NAMALWA (cell line): ENCODE measurements at places on chromosomes 7 and 10.

GRCh38 chr10:33314811-33315561, 19.5 kb downstream of the NRP1 start:
- no peak for DNase-seq

DNA sequence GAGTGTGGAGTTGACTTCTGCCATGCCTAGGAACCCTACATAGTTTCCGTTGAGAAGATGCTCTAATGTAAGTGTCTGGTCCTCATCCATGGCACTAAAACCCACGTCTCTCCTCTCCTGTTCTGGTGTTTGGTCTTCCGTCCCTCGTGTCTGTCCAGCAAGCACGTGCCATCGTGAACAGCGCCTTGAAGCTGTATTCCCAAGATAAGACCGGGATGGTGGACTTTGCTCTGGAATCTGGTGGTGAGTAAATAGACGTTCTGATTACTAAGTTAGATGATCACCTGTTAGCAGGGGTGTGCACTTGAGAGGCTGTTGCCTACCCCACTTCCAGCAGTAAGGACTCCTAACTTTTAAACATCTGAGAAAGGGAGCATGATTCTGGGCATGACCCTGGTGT, 15.1 kb upstream of the GET4 start:
- DNase-seq: no peak

DNA sequence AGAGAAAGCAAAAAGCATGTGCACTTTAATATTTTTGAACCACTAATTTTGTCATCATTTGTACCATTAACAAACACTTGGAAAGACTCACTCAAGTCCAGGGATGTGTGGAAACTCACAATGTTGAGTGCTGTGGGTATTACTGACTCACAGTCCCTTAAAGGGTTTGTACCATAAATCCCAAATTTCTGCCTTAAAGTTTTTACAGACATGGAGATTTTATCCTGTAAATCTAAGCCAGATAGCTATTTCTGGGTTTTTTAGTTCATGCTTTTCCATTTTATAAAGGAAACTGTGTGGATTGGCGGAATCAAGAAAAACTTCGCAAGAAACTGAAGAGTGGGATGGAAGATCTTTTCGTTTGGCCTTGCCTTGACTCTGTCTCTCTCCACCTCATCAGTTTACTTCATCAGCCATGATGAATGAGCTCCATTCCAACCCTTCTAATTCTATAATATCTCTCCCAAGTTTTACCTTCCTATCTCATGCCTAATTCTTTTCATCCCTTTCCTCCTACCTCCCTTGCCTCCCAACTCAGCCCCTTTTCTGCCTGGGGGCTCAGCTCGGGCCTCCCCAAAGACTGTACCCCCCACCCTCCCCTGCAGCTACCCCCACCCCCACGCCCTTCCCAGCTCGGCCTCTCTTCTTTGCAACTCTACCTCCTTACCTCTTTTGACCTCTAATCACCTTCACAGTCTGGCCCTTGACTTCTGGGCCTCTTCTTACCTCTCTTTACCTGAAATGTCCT, 218.5 kb upstream of the MKLN1 start:
- peak; percentile 49 for DNase-seq

- no peak for DNase-seq
These were observed 229.1 kb upstream of the GRB10 start for GRCh38 chr7:51011710-51012350.

GRCh38 chr7:26657206-26657641, 207.2 kb downstream of the SKAP2 start:
- no peak for DNase-seq

DNA sequence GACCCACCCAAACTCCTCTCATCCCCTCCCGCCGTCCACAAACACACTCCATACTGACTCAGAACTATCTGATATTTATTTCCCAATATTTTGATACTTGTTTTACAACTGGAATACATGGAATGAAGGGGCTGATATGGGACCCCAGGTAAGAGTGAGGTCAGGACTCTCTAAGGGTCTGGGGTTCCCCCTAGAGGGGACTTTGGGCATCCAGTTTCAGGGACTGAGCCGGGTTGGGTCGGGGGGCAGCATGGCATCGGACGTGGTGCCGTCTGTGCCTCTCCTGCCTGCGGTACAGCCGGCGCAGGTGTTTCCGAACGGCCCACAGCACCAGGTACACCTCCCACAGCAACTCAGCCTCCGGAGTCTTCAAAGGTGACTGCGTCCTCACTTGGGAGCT, 7.5 kb downstream of the SPACDR start:
- DNase-seq: peak; percentile 30

DNA sequence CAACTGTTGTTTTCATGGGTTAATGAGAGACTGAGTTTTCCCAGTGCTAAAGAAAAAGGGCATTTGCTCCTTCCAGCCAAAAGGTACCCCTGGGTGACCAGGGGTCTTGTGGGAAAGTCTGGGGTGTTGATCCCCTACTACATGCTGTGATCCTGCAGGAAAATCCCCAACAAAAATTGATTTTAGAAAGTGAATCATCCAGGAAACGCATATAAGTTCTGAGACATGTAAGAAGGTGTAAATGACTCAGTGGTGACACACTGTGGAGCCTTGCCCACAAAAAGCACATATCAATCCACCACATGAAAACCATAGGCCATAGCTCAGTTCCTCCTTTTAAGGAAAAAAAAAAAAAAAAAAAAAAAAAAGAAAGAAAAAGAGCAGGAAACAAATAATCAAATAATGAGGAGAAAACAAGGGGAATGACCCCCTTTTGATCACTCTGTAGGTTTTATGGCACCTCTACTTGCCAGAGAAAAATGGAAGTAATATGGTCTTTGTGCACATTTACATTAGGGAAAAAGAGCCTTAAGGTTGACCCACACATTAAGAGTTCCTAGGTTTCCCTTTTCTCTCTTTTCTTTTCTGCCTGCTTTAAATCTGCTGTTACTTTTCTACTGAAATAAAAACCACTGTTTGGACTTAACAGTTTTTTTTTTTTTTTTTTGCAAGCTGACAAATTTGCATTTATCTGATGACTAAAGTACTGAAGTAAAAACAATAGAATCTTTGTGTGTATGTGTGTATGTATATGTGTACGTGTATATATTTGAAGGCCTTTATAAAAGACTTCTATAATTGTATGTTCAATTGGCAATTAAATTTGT, 386.0 kb downstream of the KIF20B start:
- DNase-seq: peak; percentile 5

GRCh38 chr10:50558371-50558770, 65.4 kb downstream of the SGMS1 start:
- DNase-seq: no peak

GRCh38 chr7:158957510-158957906, 101.2 kb downstream of the DYNC2I1 start:
- DNase-seq: no peak

DNA sequence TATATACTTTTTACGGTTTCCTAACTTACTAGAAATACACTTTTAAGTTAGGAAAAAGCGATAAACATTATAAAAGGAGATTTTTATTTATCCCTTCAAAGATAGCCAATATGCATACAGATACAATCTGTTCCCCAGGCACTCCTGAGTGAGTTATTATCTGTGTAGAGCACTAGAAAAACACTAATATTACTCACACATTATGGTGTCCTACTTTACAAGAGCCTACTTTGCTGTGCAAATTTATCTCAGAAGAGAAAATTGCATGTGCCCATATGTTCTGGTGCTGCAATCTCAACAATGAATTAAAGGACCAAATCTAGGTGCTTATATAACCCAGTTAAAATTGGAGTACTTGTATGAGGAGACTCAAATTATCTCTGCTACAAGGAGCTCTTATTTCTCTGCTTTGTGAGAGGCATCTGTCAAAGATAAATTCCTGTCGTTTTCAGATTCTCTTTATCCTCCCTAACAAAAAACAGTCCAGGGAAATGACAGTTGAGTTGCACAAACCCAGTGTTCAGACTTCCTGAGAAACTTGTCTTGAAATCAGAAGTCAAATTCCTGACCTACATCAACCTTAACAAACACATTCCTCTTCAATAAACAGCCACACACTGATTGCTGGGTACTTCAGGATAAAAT, 28.9 kb downstream of the CPA1 start:
- DNase-seq: no peak

- no peak for DNase-seq
These were observed 35.7 kb downstream of the ITPRID1 start for GRCh38 chr7:31549611-31550010.

DNA sequence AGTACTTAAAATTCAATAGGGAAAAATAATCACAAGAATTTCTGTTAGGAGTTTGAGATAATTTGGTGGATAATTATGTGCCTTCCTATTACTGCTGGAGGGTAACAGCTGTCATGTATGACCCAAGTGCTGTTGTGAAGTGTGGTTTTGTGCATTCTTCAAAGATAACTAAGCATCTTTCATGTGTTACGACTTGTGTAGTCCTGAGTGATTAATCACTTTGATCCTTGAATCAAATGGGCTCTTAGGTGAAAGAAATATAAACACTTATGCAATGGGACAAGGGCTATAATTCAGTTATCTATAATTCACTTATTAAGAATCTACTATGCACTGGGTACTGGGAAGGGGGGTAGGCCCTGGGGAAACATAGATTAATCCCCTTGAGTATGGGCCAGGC, 89.0 kb downstream of the CH25H start:
- no peak for DNase-seq

DNA sequence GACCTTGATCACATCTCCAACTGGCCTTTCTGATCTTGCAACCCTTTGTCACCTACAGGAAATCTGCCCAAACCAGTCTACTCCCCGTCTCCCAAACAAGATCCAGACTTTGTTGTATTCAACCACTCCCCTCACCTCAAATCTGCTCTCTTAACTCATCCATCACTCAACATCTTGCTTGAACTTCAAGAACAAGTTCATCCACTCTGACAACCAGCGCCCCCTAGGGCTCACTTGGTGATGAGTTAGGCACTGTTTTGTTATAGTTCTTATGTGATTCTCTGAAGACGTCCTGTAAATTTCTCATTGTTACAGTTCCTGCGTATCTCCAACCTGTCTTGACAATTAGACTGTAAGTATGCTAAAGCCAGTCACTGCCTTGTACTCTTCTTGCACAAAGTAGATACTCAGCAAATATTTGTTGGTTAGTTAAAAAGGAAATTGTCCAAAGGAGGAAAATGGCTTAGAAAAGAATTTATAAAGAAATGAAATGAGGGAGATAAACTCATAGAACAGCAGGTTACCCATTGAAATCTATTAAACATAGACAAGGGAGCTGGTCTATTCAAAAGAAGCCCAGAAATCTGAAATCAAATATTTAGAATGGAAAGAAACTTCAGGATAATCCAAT, 5.3 kb downstream of the FRMD4A start:
- DNase-seq: peak; percentile 69

GRCh38 chr10:92024700-92025099, 101.1 kb downstream of the BTAF1 start:
- DNase-seq: no peak

GRCh38 chr7:21603972-21604749, 61.3 kb downstream of the DNAH11 start:
- DNase-seq: no peak

- DNase-seq: no peak
These were observed 14.7 kb upstream of the ASB4 start for GRCh38 chr7:95471071-95471470.

GRCh38 chr10:124748166-124748565, 4.0 kb upstream of the FAM53B start:
- DNase-seq: no peak

- no peak for DNase-seq
These were observed 68.5 kb downstream of the CTBP2 start for GRCh38 chr10:125091891-125092290.

DNA sequence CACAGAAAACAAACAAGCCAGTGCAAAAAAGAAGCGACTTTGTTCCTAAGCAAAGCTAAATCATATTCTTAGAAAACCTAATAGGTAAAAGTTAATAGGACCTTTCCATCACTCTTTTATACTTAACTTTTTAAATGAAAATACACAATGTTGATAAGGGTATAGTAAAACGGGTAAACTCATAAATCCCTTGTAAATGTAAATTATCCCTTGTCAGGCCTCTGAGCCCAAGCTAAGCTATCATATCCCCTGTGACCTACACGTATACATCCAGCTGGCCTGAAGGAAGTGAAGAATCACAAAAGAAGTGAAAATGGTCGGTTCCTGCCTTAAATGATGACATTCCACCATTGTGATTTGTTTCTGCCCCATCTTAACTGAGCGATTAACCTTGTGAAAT, 76.4 kb downstream of the GSAP start:
- DNase-seq: no peak

GRCh38 chr10:4672201-4672600, 153.8 kb upstream of the AKR1E2 start:
- DNase-seq: no peak

GRCh38 chr7:73717991-73718405, 1.5 kb downstream of the STX1A start:
- DNase-seq: peak; percentile 60

- no peak for DNase-seq
These were observed 5.2 kb upstream of the SEMA3C start for GRCh38 chr7:80924090-80924489.

DNA sequence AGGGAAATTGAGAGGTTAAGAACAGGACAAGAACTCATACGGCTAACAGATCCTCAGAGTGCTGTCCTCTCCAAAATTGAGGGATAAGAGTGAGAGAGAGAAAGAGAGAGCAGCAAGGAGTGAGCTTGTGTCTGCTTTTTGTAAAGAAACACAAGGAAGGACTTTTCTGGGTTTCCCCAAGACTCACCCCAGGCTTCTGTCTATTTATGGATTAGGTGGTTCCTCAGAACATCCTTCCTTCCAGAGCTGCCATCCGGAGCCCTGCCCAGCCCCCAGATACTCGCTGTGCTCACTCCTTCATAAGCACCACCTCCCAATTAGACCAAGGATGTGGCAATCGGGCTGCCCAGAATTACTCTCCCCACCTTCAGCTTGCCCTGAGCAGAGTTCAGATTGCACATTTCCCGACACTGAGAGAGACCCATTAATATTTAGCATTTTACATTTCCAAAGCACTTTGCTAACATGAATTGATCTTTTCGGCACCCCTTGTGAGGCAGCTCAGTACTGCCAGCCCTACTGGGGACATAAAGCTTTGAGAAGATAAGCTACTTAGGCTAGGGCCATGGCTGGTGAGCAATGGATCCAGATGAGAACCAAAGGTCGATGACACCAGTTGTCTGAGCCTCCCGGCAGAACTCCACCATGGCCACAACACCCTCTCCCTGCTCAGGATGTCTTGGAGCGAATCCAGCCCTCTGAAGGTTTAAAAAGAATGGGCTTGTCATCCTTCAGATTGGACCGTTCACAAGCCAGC, 19.2 kb upstream of the R3HCC1L start:
- DNase-seq: no peak

DNA sequence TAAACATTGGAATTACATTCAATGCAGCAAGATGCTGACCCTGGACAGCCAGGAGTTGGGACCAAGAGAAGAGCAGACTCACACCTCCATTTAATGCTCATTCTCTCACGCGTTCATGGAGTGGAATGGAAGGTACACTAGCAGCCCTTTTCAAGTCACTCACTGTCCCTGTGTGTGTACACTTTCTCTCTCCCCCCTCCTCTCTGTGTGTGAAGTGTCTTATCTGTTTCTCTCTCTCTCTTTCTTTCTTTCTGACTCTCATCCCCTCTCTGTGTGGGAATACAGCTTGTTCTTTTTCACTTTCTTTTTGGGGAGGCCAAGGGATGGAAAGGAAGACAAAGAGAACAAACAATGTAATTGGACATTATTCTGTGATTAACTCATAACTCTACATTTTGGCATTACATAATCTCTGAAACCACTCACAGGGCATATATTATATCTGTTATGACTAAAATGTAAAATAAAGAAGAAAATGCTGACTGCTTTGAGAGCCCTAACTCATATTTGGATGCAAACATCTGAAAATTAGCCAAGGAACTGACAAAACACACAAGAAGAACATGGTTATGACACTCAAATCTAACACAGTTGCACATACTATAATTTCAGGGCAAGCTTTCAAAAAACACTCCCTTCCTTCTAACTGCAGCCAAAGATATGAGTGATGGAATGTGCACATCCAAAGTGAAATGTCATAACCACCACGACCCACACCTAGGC, 188.8 kb downstream of the PARD3 start:
- DNase-seq: no peak
